ENCODE measurements at places on chromosomes 7 and 10.

- peak; percentile 86 for DNase-seq
Measured at GRCh38 chr7:22726345-22726906, 574 bp upstream of the IL6 start.

- DNase-seq = no peak
Measured at GRCh38 chr10:7409732-7410168, 1.1 kb downstream of the SFMBT2 start.

DNA sequence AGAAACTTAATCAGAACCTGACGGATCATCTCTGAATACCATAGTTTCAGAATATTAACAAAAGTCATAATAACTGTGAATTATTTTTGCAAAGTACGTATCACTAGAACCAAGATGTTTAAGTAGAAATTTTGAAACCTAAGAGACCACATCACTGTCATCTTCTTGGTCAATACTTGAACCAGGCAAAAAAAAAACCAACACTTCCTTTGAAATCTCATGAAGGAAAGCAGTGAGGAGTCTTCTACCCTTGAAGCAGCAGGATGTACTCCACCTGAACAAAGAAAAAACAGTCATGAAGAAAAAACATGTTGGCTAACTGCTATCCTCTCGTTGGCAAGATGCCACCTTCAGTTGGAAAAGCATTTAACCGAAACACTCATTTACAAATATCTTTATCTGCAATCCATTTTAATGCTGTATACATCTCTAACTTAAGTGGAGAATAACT, 82.4 kb downstream of the SRPK2 start:
- no peak for DNase-seq

DNA sequence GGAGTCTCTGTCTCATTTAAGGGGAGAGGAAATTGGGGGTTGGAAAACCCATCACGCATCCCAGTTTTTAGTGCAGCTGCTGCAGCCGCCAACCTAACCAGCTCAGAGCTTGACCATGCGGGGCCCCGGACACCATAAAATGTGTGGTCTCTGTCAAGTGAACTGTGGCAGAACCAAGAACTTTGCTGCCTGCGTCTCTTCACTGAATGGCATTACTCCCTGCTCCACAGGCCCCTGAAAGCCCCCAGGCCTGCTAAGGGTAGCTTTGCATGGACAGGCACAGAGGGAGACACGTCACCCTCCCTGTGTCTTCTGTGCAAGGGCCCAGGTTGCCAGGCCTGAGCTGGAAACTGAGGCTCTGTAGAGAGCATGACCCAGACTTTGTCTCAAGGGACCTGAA, 144.6 kb upstream of the GPR26 start:
- no peak for DNase-seq

DNA sequence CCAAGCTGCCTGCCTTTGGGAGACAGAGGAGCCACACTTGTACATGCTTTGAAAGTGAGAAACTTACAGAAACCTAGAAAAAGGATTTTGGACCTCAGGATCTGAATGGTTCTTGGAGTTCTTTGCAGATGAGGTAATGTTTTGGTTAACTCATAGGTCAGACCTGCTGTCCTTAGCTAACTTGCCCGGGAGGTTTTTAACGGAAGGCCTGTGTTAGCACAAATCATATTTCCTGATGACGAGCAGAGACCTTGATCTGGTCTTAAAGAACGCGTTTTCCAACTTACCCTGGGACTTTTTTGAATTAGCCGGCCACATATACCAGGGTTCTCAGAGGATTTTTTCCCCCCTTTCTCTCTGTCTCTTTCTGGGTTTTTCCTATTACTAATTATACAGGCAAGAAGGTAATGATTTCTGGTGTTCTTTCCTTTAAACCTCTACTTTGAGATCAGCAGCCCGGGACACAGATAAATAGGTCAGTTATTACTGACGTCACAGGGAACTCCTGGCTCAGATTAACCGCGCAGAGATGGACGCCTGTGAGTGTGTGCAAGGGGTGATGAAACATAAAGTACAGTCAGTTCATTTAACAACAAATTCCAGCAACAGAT, 101.7 kb upstream of the KLF6 start:
- peak; percentile 88 for DNase-seq

GRCh38 chr10:113613977-113614690, 49.7 kb downstream of the NRAP start:
- no peak for DNase-seq

- no peak for DNase-seq
Measured at GRCh38 chr7:121741896-121742295, 131.1 kb upstream of the PTPRZ1 start.

DNA sequence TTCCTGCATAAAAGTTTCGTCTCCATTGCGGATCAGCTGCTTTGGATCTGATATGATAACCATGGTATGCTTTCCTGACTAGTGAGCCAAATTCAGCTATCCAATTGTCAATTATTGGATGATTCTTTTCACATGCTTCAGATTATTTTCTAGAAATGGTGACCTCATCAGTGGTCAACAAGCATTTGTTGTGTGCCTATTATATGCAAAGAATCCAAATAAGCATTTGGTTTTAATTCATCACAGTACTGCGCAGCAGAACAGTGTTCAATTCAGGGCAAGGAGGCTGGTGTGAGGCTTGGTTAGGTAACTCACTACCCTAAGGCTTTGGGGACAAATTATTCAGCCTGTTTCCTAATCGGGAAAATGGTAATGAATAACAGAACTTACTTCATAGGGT, 200.5 kb downstream of the SKAP2 start:
- no peak for DNase-seq

DNA sequence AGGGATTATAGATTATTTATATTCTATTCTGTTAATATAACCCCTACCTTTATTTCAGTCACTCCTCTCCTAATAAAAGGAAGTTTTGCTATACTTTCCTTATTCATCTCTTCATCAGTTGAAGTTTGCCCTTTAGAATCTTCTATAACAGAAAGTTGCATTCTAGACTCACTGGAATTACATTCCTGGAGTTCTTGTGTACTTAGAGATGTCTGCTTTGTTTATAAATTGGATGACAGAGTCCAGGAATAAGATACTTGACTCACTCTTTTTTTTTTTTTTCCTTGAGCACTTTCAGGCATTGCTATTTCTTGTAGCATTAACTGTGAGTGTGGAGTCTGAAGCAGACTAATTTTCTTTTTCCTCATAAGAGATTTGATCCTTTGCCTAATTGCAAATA, 640.8 kb downstream of the XPNPEP1 start:
- DNase-seq = peak; percentile 65

- peak; percentile 60 for DNase-seq
Measured at GRCh38 chr10:102814873-102815661, 22.1 kb downstream of the CYP17A1 start.

Data from fibroblast of skin of scalp (primary cell).